HL-60 (cell line): ENCODE measurements at places on chromosomes 3 and 15.
A peak's percentile ranks its signal among the peaks of the same experiment; 100 is the strongest.

- no peak for DNase-seq
Measured at GRCh38 chr15:90860942-90861675, 7.3 kb upstream of the FURIN start.

DNA sequence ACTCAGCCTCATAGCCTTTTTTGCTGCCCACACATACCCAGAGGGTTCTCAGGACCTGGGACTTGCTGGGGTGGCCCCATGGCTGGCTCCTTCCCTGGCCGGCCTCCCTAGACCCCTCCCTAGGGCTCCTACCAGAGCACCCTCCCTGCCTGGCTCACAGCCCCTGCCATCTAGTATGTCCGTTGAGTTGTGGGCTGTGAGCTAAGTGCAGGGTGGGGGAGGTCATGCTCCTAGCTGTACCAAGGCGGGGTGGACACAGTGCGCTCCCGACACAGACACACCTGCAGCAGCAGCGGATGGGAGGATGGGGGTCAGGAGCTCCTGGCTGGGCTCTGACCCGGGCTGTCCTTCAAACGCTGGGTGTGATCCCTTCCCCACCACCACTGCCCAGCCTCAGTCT, 41.6 kb downstream of the HMCES start:
- no peak for DNase-seq

- no peak for DNase-seq
Measured at GRCh38 chr3:66609660-66610561, 109.1 kb upstream of the LRIG1 start.

GRCh38 chr15:41790756-41791546, 16.7 kb downstream of the MAPKBP1 start:
- DNase-seq: no peak

DNA sequence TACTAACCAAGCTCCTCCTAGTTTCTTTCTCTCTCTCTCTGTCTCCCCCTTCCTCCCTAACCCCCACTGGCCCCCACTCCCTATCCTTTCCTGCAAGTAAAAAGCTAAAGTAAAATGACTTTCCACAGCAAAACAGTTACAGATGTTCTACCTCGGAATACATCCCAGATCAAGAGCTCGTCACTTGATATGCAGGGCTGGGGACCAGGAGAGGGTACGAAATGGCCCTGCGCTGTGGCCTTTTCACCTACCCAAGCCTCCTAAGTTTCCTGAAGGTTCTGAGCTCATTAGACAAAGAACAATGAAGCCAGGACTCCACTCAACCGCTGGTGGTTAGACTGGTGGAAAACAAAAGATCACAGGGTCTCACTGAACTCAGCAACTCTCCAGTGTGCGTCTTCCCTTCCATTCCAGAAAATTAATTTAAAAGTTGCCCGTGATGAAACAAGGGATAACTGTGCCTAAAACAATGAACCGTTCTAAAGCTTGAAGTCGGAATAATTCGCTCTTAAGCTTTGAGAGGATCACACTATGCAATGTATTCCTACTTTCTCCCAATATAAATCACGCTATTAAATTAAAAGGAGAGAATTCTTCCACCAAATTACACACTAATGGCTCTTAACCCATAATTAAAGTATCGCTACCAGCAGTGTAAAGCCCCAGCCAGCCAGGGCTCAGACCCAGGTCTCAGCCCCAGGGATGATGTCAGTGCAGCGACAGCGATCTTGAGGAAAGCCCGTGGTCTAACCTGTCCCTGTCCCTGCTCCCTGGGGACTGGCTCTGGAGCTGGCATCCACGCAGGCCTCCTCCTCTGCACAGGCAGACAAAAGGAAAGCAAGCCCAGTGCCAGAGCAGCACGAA, 5.0 kb downstream of the VGLL4 start:
- DNase-seq: no peak

DNA sequence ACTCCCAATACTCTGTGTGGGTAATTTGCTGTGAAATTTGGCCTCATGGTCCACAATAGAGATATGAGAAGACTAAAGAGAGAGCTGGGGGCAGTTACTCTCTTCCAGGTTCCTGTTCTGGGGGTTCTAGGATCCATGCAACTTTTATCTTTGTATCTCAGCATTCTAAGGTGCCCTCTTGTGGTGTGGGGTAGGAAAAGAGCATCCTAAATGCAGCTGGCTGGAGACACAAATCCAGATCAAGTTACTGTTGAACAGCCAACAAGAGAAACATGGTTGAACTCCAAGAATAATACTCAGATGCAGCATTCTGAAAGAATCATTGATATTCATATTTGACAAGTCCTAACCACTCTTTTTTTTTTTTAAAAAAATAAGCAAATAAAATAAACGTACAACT, 238.2 kb downstream of the GREM1 start:
- no peak for DNase-seq

- no peak for DNase-seq
Measured at GRCh38 chr15:66072616-66073361, 180.8 kb downstream of the MEGF11 start.

- DNase-seq: no peak
Measured at GRCh38 chr15:68553994-68554720, 24.6 kb upstream of the CORO2B start.

GRCh38 chr15:95489103-95489502, 841.4 kb upstream of the NR2F2 start:
- no peak for DNase-seq

DNA sequence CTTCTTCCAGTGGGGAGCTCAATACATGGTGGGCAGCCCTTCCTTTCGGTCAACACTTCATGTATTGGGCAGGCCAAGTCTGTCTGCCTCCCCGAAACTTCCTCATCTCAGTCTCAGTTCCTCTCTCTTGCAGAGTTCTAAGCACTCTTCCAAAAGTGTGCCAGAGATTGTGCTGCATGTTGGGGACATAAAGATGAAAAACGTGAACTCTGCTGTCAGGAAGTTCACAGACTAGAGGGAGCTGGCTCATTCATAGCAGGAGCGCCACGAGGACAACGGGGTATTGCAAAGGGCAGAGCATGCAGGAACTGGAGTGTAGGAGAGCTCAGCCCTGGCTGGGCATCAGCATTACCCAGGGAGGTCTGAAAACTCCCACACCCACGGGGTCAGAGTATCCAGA, 15.3 kb upstream of the EPHB3 start:
- peak; percentile 81 for DNase-seq

GRCh38 chr15:74283368-74283767, 47.2 kb downstream of the CCDC33 start:
- DNase-seq: no peak

DNA sequence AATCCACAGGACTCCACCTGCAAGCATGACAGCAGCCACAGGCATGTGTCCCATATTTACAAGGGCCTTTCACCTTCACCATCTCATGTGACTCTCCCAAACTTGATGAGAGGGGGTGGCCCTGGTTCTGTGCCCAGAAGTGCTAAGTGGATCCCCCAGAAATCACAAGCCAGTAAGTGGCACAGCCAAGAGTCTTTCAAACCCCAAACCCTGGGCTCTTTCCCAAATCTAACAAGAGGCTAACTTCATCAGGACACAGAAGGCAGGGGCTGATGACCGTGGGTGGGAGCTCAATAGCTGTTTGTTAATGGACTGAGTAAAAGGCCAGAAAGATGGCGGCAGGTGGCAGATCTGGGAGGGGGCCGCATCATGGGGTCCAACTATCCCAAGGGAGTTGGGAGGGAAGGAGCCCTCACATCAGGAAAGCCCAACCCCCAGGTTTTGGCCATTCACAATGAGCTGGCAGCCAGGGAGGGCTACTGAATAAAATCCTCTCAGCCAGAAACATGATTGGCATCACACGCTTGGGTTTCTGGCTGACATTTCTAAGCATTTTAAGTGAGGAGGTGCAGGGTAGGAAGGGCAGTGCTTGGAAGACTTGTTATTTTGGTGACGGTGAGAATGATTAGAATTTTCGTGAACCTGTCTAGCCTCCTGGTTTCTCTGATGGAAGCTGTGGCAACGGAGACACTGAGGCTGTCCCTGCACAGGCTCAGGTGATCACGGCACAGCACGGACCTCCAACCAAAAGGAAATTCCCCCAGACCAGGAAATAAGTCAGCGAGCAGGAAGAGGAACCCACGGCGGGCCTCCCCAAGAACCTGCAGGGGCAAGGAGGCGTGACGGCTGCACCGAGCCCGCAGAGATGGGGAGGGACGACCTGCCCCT, 109.3 kb downstream of the OXNAD1 start:
- DNase-seq: no peak

DNA sequence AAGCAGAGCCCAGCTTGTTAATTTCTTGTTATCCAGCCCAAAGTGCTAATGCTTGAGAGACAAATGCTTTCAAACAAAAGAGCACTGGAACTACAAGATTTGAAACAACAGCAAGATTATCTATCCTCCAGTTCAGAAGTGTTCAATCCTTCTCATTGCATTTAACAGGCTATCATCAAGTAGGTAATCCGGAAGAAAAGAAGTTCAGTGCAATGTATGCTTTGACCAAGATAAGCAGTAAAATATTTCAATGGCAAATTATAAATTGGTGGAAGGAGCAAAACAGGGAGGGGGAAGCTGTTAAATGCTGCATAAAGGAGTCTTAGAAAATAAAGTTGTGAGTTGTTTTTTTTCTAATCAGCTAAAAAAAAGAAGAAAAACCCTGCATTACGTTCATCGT, 8.8 kb downstream of the LRIG1 start:
- DNase-seq: no peak

DNA sequence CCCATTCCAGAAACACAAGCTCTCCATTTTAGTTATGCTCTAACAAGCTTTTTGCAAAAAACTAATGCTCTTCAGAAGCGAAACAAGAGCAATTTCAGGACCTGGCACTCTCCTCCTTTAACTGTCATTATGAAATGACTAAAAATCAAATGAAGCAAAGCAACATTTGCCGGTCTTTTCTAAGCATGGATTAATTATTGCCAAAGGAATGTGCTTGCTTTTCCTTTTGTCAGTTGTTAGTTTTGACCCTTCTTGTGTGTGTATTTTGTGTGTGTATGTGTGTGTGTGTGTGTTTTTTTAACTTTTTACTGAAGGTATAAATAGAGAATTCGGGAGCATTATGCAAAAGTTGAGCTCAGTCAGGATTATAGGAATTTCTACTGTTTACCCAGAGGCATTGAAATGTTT, 509.1 kb downstream of the TUSC7 start:
- DNase-seq: no peak

DNA sequence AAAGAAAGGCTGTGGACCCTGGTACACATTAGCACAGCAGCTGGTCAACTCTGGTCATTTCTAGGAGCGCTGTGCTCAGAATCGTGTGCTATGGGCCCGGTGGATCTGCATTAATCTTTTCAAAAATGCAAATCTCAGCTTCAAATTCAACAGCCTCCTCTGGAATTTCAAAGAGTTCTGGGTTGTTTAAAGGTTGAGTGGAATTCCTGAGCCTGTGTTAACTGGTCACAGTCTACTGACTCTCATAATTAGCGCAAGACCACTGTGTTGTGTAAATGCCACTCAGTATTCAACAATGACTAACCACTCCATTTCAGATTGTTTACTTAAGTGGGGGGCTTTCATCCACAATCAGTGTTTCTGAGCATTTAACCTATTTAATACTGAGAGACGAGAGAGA, 2.7 kb upstream of the ARNT2 start:
- no peak for DNase-seq

DNA sequence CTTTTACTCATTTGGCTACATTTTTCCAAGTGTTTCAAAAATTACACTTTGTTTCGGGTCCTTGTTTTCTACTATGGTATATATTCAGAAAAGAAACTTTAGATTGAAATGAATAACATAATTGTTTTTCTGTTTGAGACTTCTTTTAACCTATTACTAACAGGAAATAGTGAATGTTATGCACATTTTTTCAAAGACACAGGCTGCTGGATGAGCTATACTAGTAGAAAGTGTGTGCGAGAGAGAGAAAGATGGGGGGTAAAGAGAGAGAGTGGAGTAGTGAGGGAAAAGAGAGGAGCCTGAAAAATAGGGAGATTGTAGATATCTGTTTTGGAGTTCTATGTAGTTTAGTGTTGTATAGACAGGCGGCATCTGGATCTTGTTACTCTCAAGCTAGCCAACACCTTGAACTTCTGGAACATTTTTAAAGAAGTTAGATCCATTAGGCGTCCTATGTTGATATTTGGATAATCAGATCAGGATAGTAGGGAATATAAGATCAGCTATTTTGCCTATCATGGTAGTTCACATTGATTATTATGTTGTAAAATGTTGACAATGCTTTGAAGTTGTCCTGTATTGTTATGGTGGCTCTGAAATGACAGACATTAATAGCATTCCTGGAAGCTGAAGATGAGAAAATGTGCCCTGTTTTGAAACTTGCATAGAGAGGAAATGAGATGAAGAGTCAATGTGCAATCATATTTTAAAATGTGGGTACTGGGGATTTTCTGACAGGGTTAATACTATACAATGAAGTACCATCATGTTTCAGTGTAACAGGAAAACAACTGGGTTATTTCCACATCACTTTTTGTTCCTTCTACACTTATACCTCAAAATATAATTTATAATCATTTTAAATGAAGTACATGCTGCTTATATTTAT, 2.6 kb downstream of the RBMS3 start:
- no peak for DNase-seq
